GM13977 (cell line): ENCODE measurements at places on chromosomes 2 and 18.

DNA sequence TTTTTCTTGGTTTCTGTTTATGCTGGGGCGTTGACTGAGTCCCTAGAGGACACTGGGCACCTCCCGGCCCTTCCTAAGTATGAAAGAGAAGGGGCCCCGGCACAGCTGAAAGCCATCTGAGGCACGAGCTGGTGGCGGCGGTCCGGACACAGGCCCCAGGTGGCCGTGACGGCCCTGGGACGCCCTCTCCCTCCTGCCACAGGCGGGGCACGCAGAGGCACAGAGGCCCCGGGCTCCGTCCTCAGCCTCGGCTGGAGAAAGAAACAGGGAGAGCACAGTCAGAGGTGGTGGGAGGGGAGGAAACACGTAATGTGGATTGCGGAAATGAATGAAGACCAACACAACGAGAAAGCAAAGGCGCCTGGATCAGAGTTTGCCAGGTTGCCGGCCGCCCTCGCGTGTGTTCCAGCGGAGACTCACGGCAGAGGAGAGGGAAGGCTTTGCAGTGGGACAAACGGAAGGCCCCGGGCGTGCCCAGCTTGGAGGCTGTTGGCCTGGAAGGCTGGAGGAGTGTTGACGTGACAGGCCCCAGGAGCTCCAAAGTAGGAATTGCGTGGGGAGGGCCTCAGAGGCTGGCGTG, 119.1 kb downstream of the PTGR3 start:
- no peak for DNase-seq

- no peak for DNase-seq
Measured at GRCh38 chr18:7593218-7593819, 26.2 kb downstream of the PTPRM start.

GRCh38 chr2:19675856-19676460, 225.8 kb downstream of the TTC32 start:
- no peak for DNase-seq

DNA sequence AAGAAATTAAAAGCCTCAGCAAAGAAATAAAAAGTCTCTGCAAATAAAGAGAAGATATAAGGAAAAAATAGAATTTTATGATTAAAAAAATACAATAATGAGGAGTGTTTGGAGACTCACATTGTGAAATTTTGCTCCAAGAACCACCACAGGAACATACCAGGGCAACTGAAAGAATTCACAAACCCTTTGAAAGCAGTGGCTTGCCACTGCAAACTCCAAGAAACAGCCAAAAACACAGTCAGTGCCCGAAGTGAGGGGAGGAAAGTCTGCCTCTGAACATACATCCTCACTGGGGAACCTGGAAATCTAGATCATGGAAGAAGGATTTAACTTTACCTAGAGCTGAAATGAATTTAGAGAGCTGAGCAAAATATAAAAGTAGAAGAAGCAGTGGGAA, 33.1 kb downstream of the EVA1A start:
- DNase-seq: no peak

DNA sequence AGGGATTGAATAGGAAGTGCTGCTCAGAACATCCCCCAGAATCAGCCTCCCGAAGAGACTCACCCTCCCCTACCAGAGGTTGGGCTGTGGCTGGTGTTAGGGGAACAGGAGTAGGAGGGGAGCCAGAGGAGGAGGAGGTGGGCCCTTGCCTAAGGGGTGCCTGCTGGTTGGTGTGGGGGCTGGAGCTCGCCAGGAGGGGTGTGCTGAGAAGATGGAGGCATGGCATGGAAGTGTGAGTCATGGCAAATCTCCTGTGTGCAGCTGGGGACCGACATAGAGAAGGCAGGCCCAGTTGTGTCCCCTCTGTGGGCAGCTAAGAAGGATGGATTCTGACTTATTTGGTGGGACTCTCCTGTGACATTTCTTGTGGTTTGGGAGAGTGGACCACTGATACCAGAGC, 73.7 kb downstream of the DGKD start:
- no peak for DNase-seq

DNA sequence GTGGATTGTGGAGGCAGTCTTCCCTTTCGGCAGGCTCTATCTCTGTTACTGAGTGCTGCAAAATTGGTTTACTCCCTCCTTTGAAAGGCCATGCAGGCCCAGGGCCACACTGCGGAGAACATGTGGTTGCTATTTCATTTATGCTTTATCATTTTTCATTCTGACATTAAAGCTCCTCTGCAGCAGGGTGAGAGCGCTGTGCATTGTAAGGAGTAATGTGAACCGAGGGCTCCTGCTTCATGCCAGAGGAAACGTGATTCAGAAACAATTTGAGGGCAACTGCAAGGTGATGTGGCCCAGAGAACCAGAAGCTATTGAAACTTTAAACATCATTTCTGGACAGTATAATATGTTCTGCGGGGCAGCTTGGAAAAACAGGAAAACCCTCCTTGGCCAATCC, 341.6 kb upstream of the NT5C1B start:
- no peak for DNase-seq

- peak; percentile 46 for DNase-seq
Measured at GRCh38 chr2:40451918-40452605, at the start of gene SLC8A1. Gene SLC8A1 (minus strand): TSS chr2:40452090.

DNA sequence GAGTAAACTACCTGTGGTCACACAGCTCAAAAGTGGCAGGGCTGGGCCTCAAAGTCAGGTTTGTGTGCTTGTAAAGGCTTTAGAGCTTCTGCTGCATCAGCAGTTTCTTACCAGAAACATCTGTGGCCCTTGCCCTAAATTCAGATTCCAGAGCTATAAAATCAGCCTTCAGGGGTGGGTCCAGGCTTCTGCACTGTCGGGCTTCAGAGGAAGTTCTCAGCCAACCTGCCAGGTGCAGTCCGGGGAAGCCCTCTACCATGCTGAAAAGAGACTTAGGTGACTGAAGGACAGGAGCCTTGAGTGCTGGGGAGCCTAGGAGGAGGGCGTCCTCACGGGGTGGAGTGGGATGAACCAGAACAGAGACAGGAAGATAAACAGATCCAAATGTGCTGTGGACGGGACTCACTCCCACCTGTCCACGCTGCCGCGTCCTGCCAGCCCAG, 69.9 kb upstream of the HS6ST1 start:
- DNase-seq: no peak

DNA sequence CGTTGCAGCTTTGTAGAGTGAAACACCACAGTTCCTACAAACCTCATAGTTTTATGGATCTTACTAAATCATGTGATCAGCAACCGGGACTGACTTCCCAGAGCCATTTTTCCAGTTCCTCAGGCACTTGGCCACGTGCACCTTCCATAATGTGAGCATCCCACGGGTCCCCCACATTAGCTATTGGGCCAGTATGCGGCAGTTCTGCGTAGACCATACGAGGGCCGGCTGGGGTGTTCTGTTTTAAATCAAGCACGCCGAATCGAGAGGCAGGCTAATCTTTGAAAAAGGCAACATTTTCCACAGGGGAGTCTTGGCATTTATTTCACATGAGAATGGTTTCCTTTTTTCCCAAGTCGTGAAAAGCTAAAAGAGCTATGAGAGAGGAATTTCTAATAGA, 135.6 kb upstream of the CCDC195 start:
- DNase-seq: no peak

DNA sequence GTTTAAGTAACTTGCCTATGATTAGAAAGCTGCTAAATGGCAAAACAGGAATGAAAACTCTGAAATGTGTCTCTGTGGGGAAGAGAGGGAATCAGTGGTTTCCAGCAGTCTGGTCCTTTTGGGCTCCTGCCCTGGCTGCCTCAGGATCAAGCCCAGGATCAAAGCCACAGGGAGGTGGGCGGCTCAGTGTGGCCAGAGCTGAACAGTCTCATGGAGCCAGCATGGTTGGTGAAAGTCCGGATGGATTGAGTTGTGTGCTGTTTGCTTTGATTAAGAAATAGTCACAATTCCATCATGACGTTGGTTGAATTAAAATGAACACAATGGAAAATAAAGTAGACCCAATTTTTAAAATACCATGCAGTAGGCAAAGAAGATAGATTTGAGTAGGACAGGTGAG, 344.2 kb downstream of the LPIN1 start:
- DNase-seq: no peak

DNA sequence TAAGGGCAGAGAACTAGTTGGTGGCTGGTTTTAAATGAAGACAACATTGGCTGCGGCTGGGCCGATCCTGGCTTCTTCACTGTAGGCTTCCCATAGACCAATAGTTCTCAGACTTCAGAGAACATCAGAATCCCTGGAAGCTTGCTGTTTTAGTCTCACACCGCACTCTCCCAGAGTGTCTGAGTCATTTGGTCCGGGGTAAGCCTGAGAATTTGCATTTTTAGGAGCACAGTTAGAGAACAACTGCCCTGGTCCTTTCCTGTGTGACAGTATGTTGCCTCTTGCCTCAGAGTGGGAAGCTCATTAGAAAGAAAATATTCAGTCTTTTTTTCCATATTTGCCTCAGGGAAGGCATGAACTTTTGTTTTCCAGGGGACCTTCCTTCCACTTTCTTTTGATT, 137.1 kb upstream of the GAREM1 start:
- no peak for DNase-seq

GRCh38 chr2:180776921-180777320, 203.5 kb upstream of the UBE2E3 start:
- DNase-seq: no peak

DNA sequence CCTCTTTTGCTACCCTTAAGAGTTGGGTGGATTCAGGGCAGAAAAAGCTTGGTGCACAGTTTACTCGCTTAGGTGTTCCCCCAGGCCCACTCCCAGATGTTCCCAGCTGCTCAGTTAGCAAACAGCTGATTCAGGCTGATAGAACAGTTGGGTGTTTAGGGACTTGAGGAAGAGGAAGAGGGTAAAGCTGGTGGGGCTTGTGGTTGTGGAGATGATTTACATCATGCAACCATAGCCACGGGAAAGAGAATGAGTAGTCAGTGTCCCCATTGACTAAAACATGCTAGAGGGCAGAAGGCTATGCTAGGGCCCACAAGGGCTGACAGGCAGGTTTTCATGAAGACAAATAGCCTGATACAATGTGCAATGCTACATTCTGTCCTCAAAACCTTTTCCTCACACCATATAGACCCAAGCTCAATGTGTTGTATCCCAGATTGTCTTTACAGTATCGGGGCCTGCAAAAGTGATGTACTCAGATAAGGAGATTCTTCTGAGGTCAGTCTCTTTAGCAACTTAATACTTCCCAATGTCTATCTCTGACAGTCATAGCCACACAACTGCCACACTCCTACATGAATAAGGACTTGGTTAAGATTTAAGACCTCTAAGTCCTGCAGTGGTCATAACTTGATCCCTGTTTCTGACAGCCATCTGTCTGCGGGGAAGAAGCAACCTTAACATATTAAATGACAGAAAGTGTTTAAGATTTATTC, 15.6 kb downstream of the COLEC12 start:
- DNase-seq: no peak

GRCh38 chr2:120365236-120365793, 19.4 kb downstream of the INHBB start:
- DNase-seq: no peak

DNA sequence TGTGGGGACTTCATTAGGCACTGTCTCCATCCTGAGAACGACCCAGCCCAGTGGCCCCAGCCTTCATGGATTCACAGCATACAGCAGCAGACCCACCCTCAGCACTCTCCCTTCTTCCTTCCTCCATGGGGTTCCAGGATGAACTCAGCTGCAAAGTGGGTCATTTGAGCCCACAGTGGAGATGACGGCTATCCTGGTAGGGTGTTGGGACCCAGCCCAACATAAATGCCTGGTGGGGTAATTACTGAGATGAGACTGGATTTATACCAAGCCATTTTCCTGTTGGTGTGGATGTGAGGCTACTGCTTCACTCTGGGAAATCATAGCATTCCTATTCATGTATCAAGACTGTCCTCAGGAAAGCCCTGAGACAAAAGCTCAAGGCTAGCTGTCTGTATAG, 536.7 kb upstream of the TNP1 start:
- no peak for DNase-seq

GRCh38 chr2:182558564-182558963, 131.7 kb upstream of the PDE1A start:
- no peak for DNase-seq

DNA sequence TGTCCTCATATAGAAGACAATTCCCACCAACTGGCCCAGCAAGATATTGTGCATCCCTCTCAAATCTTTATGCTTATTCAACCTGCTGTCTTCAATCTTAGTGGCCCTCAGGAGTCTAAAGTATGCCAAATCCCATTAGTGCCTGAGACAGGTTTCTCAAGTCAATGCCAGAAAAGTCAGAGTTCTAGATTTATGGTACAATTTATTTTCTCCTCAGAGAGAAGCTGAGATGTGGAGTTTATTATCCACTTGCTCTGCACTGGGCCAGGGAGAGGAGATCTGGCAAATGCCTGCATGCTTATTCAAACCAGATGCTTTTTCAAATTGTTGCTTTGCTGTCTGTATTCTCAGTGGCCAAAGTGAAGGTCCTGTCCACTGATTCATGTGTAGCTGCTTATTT, 825.2 kb downstream of the METTL4 start:
- no peak for DNase-seq

DNA sequence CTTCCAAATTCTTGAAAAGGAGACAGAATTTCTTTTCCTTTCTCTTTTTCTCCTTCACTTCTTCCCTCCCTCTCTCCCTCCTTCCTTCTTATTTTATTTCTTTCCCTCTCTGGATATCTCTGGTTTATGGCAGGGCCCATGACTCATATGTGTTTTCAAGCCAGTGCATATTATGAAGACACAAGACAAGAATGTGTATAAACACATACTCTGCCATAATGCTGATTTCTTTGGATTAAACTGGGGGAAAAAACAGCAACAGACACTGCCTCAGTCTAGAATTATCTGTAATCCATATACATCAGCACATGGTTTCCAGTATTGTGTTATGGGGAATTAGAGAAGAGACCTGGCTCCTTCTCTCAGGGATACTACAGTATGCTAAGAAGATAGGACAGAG, 82.8 kb upstream of the CPO start:
- DNase-seq: no peak

DNA sequence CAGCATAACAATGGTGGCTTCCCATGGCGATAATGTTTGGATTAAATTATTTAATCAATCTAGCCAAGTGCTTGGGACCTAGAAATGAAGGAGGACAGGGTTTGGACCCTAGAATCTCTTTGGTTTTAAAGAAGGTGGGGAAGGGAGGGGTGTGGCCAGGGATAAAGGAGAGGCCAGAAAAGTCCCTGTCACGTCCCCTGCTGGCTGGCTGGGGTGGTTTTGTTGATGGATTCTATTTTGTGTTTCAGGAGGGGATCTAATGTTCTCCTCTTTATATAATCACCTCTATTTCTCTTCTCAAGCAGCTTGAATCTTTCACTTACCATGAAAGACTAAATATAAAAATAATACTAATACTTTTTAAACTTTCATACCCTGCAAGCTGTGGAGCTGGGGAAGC, 52.6 kb upstream of the GALR1 start:
- no peak for DNase-seq

- DNase-seq: no peak
Measured at GRCh38 chr2:134582547-134582899, 136.3 kb downstream of the TMEM163 start.
